ENCODE measurements at places on chromosomes 12 and 14. TPM values are rescaled to one million over a fixed set of nuclear protein-coding genes. Genes with fewer than 3 reads are reported as not detected.

- DNase-seq, result peak; percentile 27
These were observed 243.7 kb upstream of the RGS6 start for GRCh38 chr14:71688576-71688975.

GRCh38 chr12:10610188-10610587, 3.2 kb downstream of the MAGOHB start:
- DNase-seq, result no peak

GRCh38 chr12:109652233-109652976, 61.2 kb upstream of the FAM222A start:
- no peak for DNase-seq

GRCh38 chr14:92737206-92737605, 11.2 kb downstream of the LGMN start:
- no peak for DNase-seq

DNA sequence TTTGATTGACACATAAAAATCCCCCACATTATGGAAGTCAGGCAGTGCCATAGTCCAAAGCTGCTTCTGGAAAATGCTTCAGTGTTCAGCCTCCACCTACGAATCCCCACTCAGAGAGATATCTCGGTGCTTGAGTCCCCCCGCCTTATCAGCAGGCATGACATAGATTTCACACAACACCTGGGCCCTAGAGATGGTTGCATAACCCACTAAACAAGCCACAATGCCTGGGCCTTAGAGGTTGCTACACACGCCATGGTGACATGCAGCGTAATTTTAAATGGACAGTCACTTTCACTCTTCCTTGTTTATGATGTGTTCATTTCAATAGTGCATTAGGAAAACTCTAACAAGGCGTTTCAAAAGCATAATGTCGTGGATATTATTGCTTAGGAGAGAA, 38.0 kb downstream of the CCDC60 start:
- no peak for DNase-seq

GRCh38 chr14:38839694-38840365, 263.2 kb downstream of the SEC23A start:
- DNase-seq, result no peak

DNA sequence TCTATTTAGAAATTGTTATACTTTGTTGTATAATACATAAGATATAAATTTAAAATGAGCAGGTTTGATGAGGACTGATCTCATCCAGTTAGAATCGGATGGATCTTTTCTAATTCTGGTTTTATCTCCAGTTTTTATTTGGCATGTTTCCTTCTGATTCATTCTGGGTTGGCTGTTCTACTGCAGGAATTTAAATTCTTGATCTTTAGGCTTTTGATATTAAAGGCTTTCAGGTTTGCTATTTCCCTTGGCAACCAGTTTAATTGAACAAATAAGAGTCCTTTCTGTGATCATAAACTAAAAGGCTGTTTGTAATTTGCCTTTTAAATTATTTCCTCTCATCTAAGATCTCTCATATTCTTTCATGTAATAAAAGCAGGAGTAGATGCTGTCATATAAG, 83.4 kb downstream of the PDE6H start:
- DNase-seq, result no peak

DNA sequence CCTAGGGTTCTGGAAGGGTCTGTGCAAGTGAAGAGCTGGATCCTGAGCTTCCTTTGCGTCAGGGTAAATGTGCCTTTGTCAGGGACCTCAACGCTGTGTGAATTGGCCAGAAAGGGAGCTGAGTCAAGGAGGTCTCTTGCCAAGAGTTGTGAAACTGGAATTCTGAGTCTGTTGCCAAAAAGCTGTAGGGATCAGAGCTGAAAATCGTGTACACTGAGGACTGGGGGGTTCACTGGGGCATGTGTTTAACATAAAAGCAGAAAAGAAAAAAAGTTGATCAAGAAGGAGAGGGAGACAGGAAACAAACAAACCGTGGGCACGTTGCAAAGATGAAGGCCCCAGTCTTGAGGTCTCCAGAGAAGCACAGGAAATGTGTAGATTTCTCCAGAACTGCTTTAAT, 1081.5 kb downstream of the VRK1 start:
- no peak for DNase-seq

DNA sequence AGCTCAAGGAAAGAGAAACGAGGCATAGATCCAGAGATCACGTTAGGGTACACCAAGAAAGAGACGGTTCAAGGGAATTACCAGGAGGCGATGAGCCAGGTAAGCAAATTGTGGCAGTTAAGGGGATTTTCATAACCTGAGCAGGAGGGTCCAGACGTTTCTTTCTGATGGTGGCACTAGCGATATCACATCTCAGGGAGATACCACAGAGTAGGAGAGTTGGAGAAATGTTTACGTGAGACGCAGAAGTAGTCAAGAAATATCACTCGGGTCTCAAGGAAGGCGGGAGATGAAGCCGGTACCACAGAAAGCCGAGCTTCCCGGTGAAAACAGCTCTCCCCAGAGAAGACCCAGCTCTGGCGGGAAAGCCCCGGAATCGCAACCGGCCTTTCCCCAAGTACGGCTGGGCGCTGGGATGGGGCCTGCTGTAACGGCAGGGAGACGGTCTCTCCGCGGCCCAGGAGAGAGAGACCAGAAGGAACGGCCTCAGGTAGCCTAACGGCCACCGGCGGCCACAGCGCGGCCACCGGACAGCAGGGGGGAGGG, 485 bp downstream of the SENP1 start:
- DNase-seq, result peak; percentile 30

Gene TXNDC16
- 1.4 TPM for total RNA-seq

Gene ASIC1
- 1.6 TPM for total RNA-seq

Gene MYO1H
- not detected for total RNA-seq
